NCI-H1694 treated with DMSO at 0.1 percent for 48 hours (cell line): ENCODE measurements at places on chromosomes 11 and 22.

- DNase-seq = peak; percentile 76
Observed at GRCh38 chr11:44911029-44911814, 39.5 kb downstream of the TP53I11 start.

- DNase-seq = no peak
Observed at GRCh38 chr11:128904656-128905344, 13.6 kb downstream of the KCNJ5 start.

GRCh38 chr22:33920197-33920540, at the start of gene LARGE1:
LARGE1 (minus strand) TSS chr22:33920476.
- no peak for DNase-seq

GRCh38 chr11:1870326-1870696, 17.4 kb downstream of the LSP1 start:
- DNase-seq = no peak

DNA sequence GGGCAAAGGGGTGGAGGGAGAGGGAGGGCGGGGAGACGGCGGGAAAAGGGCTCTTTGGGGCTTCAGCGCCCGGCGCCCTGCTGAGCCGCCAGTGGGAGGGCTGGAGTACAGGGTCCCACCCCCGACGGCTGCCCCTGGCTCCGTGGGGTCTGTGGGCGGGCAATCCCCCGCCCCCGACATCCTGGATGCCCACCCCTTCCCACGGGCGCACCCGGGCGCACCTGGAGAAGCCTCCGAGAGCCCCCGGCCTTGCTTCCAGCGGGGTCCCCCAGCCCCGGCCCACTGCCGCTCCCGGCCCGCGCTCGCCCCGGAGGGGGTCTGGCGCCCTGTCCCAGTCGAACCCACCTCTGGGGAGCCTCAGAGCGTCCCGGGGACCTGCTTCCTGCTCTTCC, 394 bp downstream of the CHRM4 start:
- DNase-seq = no peak

DNA sequence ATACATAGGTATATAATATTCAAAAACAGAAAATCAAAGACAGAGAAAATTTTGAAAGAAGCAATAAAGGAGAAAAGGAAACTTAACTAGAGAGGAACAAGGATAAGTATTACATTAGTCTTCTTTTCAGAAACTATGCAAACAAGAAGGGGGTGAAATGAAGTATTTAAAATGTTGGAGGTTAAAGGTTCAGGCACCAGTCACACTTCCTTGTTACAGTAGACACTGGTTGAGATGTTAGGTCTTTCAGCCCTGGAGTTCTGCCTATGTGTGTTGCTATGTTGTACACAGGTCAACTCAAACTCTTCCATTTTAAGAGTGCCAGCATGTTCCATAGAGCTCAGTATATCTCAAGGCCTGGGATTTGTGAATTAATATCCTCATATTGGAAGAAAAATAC, 6.0 kb upstream of the MS4A4A start:
- DNase-seq = no peak

GRCh38 chr11:96390488-96390792, 627 bp downstream of the JRKL start:
- DNase-seq = no peak

GRCh38 chr11:123082977-123083376, 21.0 kb upstream of the HSPA8 start:
- DNase-seq = no peak

- DNase-seq = no peak
Observed at GRCh38 chr11:57181678-57182305, at the start of gene LRRC55. LRRC55 (plus strand) TSS chr11:57181953; CDS start chr11:57182023, 70 bp downstream.

GRCh38 chr11:62747475-62748160, 6.3 kb downstream of the ZBTB3 start:
- no peak for DNase-seq

DNA sequence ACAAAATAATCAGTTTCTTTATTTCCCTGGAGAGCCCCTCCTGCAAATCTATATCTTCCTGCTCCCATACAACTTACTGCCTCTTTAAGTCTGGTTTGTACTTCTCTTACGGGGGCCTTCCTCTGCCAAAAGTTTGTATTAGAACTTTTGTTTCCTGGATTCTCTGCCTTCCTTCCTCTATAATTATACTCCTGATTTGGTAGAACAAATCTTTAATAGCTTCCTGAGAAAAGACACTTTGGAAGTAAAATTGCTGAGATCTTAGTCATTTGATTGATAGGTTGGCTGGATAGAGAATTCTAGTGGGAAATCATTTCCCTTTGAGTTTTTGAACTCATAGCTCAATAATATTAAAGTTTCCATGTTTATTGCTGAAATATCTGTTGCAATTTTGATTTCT, 499.2 kb downstream of the RAB38 start:
- DNase-seq = no peak

DNA sequence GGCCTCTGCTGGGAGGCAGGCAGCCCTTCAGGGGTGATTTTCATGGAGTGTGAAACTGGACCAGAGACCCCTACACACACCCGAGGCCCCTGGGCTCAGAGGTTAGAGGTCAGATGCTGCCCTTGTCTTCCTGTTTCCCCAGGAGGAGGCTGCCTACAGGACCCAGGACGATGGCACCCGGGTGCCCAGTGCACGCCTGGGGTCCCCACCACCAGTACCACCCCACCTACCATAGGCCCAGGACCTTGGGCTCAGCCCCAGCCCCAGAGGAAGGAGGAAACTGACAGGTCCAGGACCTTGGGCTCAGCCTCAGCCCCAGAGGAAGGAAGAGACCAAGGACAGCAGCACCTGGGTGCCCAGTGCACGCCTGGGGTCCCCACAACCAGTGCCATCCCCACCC, 79.2 kb downstream of the BRD1 start:
- DNase-seq = no peak
